Hippocampal formation (tissue), 2 donors: ENCODE measurements at places on chromosomes 16 and 17.

GRCh38 chr16:11016524-11016988, 72.2 kb downstream of the CLEC16A start:
- no peak for DNase-seq

DNA sequence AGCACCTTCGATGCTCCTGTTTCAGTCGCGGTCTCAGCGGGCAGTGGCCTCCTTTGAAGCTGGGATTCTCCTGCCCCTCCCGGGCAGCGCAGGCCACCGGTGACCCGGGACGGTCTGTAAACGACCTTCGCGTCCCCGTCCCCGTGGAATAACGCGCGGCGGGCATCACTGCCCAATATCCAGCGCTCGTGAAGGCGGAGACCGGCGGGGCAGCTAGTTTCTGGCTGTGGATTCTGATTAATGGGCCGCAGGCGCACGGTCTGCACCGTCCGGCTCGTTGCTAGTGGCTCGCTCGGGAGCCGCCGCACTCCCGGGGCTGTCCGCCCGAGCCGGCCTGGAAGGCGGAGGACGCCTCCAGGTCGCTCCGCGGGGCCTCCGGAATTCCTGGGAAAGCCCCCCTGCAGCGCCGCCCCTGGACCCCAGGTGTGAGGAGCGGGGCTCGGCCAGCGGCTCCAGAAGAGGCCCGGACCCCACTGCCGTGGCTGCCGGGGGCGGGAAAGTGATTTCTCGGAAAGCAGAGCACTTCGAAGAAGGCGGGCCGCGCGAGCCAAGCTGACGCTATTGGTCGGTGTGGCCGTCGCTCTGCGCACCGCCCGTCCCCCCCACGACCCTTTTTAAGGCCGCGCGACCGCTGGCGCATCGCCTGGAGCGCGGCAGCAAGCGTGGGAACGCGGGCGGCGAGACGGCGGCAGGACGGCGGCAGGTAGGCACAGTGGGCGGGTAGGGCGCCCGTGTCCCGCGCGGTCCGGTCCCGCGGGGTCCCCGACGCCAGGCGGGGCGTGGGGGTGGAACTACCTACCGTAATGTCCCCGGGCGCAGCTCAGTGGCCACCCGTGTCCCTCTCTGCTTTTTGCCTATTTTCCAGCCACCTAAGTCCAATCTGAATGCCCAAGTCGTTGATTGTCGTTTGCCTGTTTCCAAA, at the start of gene IRF8:
TSS of gene IRF8 (plus strand) at position 642 of the 922 bp plus-strand sequence. CDS start 3,854 bp downstream, outside the sequence.
- no peak for DNase-seq

- DNase-seq: no peak
Measured at GRCh38 chr17:73211745-73212144, 18.9 kb downstream of the COG1 start.

- no peak for DNase-seq
Measured at GRCh38 chr17:1736348-1737281, 6.1 kb upstream of the SERPINF2 start.

GRCh38 chr16:53745753-53746266, 41.9 kb downstream of the FTO start:
- DNase-seq: no peak

GRCh38 chr17:82913304-82914043, 73.7 kb upstream of the ZNF750 start:
- DNase-seq: no peak

DNA sequence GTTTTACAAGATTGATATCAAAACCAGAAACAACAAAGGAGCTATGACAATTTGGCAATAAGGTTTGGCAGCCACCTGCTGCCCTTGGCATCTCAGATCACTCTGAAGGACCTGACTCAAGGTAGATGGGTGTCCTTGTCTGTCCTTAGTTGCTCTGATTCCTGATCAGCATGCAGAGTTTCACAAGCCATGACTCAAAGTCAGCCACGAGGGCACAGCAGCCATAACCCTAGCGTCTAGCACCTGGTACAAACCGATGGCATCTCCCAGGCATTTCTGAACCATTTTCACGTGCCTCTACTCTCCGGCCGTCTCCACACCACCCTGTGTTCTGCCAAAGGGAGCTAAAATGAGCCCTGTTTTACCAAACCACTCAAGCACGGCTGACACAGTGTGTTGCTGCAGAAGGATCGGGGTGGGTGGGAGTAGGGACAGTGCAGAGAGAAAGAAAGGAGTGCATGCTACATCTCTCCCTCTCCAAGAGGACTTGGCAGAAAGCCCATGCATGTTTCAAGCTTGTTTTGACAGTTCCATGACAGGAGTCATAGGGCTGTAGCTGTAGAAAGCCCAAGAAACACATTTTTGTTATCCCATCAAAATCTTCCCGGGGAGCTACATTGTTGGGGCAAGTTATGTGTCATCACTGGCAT, 297.3 kb downstream of the ABCC12 start:
- no peak for DNase-seq

DNA sequence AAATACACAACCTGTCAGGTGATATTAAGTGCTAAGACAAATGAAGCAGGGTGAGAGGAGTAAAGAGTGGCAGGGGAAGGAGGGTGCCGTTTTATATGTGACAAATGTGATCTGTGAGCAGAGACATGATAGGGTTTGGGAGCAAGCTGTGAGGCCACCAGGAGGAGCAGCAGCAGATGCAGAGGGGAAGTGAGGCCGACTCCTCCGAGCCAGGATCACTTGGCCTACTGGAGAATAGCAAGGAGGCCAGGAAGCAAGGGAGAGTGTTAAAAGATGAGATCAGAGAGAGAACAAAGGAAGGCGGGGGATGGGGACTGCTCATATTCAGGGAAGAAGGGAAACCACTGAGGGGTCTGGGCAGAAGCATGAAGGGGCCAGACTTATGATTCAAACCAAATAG, 129.4 kb downstream of the TANGO6 start:
- DNase-seq: no peak

- peak; percentile 16 for DNase-seq
Measured at GRCh38 chr17:68832109-68832802, 122.9 kb downstream of the ABCA8 start.

- DNase-seq: no peak
Measured at GRCh38 chr17:7250695-7251627, 573 bp downstream of the CTDNEP1 start.

GRCh38 chr16:65909310-65910050, 457.0 kb upstream of the CDH5 start:
- DNase-seq: no peak

DNA sequence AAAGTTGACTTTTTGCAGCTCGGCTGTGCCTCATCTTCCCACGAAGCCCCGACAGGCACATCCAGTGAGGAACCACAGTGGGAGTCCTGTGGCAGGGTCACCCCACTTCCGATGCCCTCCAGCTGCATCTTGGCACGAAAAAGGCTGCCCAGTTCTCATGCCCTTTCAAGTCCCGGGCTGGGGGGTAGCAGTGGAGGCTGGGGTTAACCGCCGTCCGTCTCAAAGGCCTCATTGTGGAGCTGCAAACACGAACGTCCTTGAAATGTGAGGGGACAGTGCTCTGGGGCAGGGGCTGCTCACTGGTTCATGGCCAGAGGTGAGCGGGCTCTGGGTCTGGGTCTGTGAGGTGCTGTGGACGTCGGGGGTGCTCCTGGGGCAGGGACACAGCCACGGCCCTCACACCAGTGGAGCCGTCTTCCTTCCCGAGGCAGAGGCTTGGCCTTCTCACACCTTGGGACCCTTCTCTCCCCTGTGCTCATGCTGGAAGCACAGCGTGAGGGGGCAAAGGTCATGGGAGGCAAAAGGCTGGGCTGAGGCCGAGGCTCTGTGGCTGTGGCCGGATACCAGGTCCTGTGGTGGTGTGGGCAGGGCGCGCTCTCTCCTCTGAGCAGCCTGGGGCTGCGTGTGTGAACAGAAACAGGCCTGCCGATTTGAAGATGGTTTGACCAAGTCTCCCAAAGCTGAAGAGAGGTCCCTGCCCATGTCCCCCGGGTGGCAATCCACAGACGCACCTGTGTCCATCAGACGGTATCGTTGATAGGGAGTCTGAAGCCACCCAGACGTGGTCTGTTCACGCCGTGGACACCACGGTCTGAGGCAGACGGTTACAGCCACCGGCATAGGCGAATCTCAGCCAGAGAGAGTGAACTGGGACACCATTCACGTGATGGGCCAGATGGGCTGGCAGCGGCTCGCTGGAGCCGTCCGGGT, 3.1 kb upstream of the MC1R start:
- no peak for DNase-seq

DNA sequence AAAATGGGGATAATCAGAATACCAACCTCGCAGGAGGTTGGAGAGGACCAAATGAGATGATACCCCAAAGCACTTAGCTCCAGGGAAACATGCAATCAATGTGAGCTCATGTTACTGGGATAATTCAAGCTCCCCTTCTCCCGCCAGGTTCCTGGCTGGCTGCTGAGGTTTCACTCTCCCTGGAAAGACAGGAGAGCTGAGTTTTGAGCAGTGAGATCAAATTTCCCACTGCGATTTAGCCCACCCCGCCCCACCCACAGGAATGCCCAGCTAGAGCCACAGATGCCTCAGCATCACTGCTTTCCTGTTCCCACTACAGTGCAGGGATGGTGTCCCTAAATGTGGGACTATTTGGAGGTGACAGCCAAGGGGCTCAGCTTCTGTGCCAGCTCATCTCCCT, 56.7 kb downstream of the ZNF423 start:
- DNase-seq: no peak

DNA sequence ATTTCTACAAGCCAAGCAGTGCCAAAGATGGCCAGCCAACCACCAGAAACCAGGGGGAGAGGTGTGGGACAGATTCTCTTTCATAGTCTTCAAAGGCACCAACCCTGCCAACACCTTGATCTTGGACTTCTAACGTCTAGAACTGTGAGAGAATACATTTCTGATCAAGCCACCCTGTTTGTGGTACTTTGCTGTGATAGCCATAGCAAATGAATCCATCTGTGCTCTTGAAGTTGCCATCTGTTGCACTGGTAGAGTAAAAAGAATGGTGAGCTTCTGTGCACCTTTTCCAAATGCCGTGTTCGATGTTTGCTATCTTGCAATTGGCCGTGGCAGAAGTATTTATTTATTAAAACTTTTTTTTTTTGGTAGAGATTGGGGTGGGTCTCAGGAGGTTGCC, 16.7 kb upstream of the ADGRG1 start:
- no peak for DNase-seq

DNA sequence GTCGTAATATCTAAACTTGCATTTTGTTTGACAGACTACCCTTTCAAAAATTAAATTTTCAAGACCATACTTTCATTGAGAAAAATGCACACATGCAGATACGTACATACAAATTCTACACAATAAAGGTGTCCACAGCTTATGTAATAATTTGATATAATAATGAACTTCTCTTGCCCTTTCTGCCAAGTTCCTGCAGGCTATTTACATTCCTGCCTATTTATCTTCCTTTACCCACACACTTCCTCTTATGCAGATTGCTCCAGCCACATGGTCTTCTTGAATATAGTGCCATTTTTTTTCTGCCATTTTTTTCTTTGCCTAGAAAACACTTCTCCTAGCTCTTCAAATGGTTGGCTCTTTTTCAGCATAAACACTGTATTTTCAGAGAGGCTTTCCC, 826.9 kb upstream of the CDH8 start:
- no peak for DNase-seq

GRCh38 chr16:86681031-86681756, 102.8 kb downstream of the FOXL1 start:
- DNase-seq: no peak

DNA sequence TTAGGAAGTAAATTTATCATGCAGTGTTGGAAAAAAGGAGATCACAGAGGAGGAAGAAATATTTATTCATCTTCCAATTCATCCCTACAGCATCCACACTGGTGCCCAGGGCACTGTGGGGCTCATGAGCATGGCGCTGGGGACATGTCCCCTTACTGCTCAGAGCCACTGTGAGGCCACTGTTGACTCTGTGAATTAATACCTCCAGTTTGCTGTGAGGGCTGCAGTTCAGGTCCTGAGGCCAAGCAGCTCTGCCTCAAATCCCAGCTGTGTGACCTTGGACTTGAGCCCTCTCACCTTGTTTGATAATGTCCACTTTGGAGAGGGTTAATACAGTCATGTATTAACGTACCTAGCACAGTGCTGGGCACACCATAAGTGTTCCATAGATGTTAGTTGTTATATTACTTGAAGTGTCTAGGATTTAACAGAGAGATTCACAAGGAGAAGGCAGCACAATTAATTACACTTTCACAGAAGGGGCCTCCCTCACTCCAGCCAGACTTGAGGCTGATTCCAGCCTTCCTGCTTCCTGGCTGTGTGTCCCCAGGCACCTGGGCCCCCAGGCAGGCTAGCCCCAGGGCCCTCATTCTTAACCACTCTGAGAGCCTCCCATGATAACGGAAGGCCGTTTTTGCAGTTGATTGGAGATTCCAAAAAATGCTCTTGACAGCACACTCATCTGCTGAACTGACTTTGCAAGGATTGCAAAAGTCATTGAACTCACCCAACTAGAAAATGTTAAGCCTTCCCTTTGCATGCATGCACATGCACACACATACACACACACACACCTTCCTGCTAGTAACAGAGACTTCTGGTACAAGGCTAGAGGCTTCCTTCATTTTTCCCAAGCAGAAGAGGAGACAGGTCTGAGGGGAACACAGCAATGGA, 29.4 kb downstream of the KATNIP start:
- DNase-seq: no peak

- no peak for DNase-seq
Measured at GRCh38 chr17:78225088-78225865, 6.2 kb upstream of the TMEM235 start.

GRCh38 chr17:60577147-60577915, 22.7 kb upstream of the PPM1D start:
- peak; percentile 35 for DNase-seq

GRCh38 chr17:1561420-1562175, 994 bp downstream of the PITPNA start:
- no peak for DNase-seq

GRCh38 chr17:7587420-7588151, 2.3 kb downstream of the SOX15 start:
- DNase-seq: no peak

GRCh38 chr16:4293822-4294457, 21.1 kb upstream of the TFAP4 start:
- no peak for DNase-seq

DNA sequence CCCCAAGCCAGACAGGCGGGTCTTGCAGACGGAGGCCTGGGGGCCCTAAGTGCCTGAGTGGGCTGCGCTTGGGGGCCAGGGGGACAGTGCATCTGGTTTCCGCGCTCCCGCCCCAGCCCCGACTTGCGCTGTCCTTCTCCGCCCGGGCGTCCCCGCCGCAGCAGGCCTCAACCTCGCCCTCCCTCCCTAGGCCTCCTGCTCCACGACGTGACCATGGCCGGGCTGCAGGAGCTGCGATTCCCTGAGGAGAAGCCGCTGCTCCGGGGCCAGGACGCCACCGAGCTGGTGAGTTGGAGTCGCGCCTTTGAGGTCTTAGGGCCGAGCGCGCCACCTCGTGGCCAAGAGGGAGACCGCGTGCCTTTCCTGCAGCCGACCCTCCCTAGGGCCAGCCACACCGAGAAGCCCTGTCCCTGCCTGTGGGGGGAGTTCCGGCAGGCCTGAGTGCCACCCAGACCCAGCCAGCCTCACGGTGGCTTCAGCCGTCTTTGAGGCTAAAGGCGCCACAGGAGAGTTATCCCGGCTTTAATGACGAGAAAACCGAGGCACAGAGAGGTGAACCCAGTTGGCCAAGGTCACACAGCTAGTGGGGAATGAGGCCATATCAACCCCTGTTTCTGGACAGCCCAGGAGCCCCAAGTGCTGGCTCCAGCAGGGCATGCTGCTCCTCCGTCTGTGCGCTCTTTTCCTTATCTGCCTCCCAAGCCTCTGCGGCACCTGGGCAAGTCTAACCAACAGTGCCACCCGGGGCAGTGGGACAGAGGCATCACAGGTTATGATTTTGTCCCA, 12.2 kb upstream of the NDRG4 start:
- DNase-seq: peak; percentile 71

GRCh38 chr17:49402706-49403105, 12.0 kb downstream of the PHB1 start:
- no peak for DNase-seq

GRCh38 chr16:11253009-11253994, 2.7 kb downstream of the SOCS1 start:
- DNase-seq: no peak
